ENCODE measurements at places on chromosomes 13 and 19.
A peak's percentile ranks its signal among the peaks of the same experiment; 100 is the strongest.

- DNase-seq, result no peak
Measured at GRCh38 chr13:51934461-51935087, 72.8 kb downstream of the CCDC70 start.

DNA sequence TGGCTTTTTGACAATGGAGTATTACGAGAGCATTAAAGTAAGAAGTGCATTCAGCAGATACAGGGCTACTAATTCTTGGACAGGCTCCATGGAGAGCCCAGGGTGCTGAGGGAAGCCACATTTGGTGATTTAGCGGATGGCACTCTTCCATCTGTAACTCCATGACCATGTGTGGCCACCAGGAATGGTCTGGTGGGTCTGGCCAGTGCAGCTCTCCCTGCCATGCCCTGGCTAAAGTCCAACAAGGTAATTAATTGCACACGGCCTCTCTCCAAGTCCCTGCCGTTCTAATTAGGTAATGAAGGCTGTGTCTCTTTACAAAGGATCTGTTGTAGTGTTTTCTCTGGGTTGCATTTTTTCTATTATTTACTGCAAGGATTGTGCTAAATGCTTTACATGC lies 4.3 kb upstream of the ZFR2 start:
- DNase-seq, result no peak

DNA sequence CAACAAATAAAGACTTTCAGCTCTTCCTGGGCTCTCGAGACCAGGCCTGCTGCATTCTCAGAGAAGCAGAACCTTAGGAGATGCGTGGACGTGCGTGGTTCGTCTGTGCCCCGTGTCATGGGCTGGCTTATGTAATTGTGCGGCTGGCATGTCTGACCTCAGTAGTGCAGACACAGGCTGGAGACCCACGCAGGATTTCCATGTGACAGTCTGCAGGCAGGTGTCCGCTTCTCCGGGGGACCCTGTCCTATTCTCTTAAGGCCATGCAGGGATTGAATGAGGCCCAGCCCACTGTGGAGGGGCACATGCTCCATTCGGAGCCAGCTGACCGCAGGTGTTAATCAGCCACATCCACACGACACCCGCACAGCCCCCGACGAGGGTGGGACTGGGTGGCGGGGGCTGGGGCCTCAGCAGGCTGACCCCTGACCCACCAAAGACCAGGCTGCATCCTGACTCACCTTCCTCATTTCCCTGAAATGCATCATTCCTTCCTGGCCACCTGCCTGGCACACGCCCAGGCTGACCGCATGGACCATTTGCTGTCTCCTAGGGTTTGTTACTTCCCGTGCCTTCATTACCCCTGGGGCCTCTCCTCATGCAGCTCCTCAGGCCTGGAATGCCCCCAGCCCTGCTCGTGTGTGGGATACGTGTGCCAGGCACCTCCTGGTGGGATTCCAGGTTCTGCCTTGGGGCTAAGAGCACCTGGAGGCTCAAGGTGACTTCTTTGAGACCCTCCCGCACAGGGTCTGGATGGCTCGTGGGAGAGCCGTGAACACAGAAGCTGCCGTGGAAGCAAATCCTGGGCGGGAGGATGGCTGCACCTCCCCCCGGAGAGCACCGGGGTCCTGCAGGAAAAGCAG lies 10.7 kb upstream of the MCF2L start:
- DNase-seq, result no peak

DNA sequence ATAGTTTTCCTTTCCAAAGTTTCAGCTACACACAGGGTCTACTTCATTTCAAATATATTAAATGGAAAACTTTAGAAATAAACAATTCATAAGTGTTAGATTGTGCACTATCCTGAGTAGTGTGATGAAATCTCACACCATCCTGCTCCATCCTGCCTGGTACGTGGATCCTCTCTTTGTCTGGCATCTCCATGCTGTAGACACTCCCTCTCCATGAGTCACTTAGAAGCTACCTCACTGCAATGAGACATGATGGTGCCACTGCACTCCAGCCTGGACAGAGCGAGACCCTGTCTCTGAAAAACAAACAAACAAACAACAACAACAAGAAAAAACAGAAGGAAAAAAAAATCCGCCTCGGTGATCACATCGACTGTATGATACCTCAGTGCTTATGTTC lies 191.8 kb downstream of the PCCA start:
- no peak for DNase-seq

DNA sequence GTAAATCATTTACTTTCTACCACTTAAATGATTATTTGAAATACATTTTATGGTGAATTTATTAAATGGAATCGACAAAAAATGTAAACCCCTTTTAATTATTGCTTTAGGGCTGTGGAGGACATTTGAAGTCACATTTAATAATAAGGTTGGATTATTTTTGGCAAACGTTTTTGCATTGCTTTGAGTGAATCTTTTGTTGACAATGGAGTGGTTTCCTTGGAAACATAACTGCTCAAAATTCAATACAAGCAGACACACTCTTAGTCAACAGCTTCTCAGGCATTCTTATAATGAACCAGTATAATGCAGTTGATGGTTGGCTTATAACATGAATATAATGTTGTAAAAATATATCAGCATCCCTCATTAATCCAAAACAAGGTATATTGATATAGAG lies 104.7 kb downstream of the DCLK1 start:
- no peak for DNase-seq

DNA sequence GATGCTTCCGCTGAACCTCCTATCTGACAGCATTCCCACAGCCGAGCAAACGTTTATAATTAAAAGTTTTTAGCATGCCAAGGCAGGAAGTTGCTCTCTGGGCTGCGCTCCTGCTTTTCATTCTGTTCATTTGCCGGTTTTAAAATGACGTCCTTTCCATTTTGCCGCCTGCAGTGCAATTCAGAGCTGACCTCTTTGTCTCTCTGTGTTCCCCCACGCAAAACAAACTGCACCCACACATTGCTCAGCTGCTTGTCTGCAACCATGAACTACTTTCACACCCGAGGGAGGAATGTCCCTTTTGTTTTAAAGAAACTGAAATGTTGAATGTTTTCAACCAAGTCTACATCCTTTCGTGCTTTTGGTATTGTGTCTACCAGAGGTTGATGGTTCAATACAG lies 416.5 kb downstream of the EFNB2 start:
- no peak for DNase-seq

- no peak for DNase-seq
Measured at GRCh38 chr13:91546900-91547299, 148.5 kb downstream of the GPC5 start.

DNA sequence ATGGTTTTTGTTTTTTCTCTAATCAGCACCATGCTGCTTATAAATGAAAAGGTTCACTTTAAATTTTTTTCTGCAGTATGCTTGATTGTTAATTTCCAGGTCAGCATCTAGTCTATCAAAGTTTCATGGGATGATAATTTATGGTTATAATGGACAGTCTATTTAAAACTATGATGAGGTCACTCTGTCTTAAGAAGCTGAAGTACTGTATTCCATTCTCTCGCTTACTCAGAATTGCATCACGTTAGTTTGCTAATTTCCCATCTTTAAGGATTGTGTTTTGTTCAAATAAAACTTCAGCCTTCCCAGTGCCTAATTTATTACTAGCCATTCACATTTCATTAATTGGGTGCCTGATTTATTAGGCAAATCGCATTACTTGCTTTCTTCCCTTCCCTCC lies 94.3 kb downstream of the GPC6 start:
- no peak for DNase-seq

DNA sequence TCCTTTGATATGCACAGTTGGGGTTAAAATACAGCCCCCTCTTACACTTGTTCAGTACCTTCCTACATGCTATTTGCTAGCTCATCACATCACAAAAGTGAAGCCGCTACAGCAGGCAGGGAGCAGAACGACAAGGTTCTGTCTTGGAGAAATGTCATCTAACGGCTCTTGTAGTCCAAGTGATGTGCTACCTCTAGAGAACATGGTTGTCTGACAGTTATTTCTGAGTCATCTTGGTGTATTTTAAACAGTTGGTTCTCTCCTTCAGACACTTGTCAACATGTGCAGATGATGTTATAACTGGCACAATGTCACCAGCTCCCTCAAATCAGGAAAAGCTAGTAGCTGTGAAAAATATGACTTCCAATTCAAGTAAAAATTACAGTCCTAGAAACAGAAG lies 865.0 kb downstream of the PCDH9 start:
- DNase-seq, result no peak

- no peak for DNase-seq
Measured at GRCh38 chr13:92991692-92992091, 234.9 kb upstream of the GPC6 start.

- DNase-seq, result no peak
Measured at GRCh38 chr19:40923934-40924391, 41.9 kb upstream of the CYP2A7 start.

DNA sequence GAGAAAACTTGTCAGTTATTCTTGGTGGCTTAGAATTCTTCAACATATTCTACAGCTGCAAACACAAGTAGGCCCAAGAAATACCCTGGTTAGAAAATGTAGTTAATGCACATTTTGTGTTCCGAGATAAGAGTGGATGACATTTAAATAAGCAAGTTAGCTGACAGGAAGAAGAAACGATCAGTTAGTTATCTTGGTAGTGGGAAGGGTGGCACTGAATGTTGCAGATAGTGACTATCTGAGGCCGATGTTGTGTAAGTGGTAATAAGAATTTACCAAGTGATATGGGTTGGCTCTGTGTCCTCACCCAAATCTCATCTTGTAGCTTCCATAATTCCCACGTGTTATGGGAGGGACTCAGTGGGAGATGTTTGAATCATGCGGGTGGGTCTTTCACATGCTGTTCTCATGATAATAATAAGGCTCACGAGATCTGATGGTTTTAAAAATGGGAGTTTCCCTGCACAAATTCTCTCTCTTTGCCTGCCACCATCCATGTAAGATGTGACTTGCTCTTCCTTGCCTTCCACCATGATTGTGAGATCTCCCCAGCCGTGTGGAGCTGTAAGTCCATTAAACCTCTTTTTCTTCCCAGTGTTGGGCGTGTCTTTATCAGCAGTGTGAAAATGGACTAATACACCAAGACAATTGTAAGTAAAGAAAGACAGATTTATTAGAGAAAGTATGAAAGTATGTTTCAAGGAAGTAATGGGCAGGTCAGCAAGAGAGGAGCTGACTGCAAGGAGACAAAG lies 10.9 kb upstream of the AKAP11 start:
- no peak for DNase-seq

DNA sequence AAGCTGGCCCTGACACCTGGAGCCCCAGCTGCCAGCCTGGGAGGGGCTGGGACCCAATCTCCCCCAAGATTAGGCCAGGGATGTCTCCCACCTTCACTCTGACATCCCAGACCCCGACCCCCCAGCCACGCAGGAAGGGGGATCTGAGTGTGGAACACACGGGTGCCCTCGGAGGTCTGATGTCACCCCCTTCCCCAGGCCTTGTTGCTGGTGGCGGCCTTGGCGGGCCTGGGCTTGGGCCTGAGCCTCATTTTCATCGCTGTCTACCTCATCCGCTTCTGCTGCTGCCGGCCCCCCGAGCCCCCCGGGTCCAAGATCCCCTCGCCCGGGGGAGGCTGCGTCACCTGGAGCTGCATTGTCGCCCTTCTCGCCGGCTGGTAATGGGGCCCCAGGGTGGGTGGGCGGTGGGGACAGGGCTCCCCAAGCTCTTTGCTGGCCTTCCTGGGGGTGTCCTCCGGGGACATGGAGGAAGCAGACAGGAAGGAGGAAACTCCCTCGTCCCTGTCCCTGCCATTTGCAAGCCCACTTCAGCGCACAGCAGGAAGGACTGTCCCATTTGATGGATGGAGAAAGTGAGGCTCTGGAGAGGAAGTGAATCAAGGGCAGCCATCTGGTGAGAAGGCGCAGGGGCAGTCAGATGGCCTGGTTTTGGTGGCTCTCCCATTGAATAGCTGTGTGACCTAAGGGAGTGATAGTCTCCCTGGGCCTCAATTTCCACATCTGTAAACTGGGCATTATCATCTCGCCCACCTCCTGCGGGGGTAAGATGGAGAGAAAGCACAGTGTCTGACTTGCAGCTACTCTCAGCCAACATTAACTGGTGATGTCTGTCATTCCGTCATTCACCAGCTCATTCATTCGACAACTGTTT lies 3.9 kb downstream of the TTYH1 start:
- DNase-seq, result peak; percentile 28

- DNase-seq, result no peak
Measured at GRCh38 chr13:107716241-107716640, 499.1 kb downstream of the LIG4 start.

DNA sequence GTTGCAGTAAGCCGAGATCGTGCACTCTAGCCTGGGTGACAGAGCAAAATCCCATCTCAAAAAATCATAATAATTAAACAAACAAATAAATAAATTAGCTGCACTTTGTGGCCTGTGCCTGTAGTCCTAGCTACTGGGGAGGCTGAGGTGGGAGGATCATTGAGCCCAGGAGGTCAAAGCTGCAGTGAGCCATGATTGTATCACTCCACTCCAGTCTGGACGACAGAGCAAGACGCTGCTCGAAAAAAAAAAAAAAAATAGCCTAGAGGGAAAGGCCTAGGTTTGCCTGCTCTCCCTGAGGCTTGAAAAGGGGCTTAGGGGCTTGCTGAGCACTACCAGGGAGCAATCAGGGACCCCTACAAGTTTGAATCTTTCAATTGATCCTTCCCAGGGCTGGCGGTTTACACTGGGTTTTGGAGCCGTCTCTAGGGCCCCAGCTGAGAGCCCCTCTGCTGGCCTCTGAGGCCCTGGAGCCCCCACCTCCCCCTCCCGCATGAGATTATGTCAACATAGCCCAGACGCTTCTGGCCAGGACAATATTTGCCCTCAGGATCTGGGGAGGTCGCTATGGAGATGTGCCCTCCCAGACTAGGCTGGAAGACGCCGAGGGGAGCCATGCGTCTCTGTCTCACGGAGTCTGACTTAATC lies 10.4 kb upstream of the GIPR start:
- peak; percentile 75 for DNase-seq

- no peak for DNase-seq
Measured at GRCh38 chr13:25157681-25158080, 14.4 kb downstream of the AMER2 start.

GRCh38 chr19:45296355-45296754 lies 26.3 kb downstream of the CKM start:
- no peak for DNase-seq

All from D341Med (cell line).